ELR (cell line): ENCODE measurements at places on chromosomes 1 and 21.

DNA sequence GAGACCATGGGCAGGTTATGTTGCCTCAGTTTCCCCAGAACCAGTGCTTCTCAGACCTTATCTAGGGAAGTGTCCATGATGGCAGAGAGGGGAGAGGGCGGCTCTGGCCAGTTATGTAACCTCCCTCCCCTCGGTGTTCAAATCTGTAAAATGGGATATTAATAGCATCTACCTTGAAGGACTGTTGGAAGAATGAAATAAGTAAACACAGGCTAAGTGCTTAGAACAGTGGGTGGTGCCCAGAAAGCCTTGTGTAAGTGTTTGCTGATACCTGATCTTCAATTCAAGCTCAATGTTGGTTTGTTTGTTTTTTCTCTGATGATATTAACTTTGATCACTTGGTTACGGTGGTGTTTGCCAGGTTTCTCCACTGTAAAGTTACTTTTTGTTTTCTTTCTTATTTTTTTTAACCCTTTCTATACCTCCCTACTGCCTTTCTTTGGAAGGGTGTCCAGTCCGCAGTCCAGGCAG, 34.9 kb downstream of the EPHA2 start:
- DNase-seq: no peak

GRCh38 chr1:103561643-103562395, 9.6 kb upstream of the AMY2B start:
- DNase-seq: no peak

DNA sequence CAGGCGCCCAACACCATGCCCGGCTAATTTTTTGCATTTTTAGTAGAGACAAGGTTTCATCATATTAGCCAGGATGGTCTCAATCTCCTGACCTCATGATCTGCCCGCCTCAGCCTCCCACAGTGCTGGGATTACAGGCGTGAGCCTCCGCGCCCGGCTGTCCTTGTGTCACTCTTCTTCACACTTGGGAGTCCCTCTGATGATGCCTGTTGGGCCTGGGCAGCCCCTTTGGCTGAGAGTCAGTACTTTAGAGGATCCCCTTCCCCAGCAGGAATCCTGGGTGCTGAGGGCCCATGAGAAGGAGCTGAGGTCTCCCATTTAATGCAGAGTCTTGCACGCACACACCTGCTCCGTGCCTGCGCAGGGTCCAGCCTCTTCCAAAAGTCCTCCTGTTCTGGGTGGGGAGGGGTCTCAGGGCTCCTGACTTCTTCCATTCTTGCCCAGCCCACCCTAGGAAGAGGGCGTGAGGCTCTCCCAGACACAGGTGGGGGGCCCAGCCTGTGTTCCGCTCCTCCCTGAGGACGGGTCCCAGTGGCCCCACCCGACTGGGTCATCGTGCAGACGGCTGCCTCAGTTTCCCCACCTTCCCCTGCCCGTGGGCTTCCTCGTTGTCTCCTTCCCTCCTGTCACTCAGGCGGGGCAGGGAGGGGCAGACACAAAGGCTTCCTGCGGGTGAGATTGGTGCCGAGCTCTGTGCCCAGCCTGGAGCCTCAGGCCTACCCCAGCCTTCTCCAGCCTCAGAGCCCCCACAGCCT, 3.9 kb downstream of the TTLL10 start:
- no peak for DNase-seq

GRCh38 chr1:48205522-48205921, 17.0 kb upstream of the SLC5A9 start:
- no peak for DNase-seq

DNA sequence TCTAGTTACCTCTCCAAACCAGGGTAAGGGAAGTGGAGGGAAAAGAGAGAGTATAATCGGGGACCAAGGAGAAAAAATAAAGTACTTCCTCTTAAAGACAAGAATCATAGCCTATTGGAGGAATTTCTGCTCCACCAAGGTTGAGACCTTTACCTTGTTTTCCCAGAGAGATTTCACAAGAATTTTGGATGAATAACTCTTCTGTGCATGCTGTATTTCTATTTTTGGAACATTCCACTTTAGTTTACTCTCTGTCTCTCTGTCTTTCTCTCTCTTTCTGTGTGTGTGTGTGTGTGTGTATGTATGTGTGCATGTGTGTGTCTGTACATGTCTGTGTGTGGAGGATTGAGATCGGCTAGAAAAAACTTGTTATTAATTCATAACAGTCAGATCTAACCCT, 318.4 kb upstream of the RGS18 start:
- no peak for DNase-seq
